ENCODE measurements at places on chromosomes 7 and 10. TPM values are rescaled to one million over a fixed set of nuclear protein-coding genes. Genes with fewer than 3 reads are reported as not detected.

PAPOLB gene
- 0.14 TPM for total RNA-seq

SLC39A12 gene
- total RNA-seq: not detected

RSPH10B gene
- total RNA-seq: 0.09 TPM

MKLN1 gene
- 38.9 TPM for total RNA-seq

NEUROD6 gene
- total RNA-seq: not detected

PRF1 gene
- under 0.01 TPM for total RNA-seq

SORCS1 gene
- total RNA-seq: 0.14 TPM

MYPN gene
- total RNA-seq: 0.14 TPM

MKRN1 gene
- total RNA-seq: 67.7 TPM

NKX1-2 gene
- total RNA-seq: not detected

DNAH11 gene
- 0.46 TPM for total RNA-seq

TBX20 gene
- total RNA-seq: 4.6 TPM

ZDHHC16 gene
- 36.0 TPM for total RNA-seq

RELN gene
- total RNA-seq: 0.74 TPM

PRDX3 gene
- total RNA-seq: 153 TPM

INHBA gene
- 38.9 TPM for total RNA-seq

All from smooth muscle cell of bladder (primary cell).